Activated CD4-positive, alpha-beta memory T cell treated with anti-CD3 and anti-CD28 coated beads for 36 hours (primary cell): ENCODE measurements at places on chromosomes 7 and 10. TPM values are rescaled to one million over a fixed set of nuclear protein-coding genes. Genes with fewer than 3 reads are reported as not detected.

The COL26A1 gene
- total RNA-seq = not detected

DNA sequence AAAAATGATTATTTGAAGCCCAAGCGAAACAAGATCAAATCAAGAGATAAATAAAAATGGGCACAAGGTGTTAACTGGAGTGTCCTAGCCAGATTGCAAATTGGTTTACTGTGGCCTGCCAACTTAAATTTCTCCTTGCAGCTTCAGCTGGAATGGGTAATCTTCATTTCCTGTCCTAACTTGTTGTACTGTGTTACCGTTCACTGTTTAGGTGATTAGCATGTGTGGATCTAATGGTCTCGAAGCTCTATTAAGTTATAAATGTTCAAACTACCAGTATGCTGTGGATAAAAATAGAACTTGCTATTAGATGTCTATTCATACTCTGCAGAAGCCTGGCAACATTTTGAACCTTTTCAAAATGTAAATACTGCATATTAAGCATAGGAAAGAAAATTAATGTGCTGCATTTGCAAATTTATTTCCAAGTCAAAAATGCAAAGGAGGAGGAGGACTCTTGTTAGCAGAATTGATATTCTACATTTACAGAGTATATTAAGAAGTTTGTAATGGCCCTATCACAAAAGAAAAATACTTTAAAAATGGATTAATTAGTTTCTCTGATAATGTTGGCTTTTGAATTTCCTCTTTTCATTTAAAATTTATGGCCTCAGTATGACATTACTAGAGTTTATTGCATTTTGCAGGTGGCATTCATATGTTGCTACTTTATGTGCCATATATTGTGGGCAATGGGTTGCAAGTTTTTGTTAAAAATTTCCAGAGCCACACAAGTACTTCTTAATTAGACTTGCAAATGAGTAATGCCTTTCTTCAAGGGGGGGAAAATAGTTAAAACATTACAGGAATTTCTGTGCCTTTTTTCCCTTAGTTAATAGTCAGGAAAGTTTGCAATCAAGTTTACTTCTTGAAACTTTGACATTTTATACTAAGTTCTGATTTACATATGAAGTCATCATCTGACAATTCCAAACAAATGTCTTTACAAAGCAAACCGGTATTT, 92.1 kb downstream of the CABCOCO1 start:
- no peaks in the 10 kb centered on the region for H3K36me3 ChIP-seq
- H3K27me3 ChIP-seq = no peaks in the 10 kb centered on the region
- H3K27ac ChIP-seq = no peak overlapping the region
- H3K4me3 ChIP-seq = no peak overlapping the region
- no peak for DNase-seq
- H3K4me1 ChIP-seq = peaks cover 24% of the 10 kb centered on the region

DNA sequence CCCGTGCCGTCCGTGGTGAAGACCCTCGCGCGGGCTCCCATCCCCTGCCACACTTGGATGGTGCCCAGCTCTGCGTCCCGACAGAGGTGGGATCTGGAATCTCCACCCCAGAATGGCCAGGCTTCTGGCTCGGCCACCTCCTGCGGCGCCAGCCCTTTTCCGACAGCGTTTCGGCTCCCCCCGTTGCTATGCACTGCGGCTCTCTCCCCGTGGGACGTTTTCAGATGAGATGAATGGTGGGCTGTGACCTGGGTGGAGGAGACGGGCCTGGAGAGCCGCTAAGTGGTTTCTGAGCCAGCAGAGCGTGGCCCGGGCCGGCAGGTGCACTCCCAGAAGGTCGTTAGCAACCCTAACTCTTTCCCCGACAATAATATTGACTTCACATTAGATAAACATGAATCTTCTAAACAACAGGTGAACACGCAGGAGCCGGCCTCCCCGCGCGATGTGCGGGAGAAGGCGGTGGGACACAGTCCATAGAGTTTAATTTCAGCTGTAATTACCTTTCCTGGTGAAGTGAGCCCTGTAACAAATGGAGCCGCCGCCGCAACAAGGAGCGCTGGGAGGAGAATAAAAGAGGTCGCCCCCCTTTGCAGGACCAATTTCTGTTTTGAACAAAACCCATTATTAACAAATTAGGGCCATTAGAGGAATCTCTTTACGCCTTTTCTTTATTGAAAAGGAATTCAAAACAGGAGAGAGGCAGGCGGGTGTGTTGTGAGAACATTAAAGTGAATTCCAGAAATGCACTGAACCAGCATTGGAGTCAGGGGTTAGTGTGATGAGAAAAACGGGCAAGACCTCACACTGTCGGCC, 294.3 kb upstream of the PFKP start:
- no peak overlapping the region for H3K27ac ChIP-seq
- no peaks in the 10 kb centered on the region for H3K36me3 ChIP-seq
- no peak for DNase-seq
- peaks cover 7% of the 10 kb centered on the region for H3K27me3 ChIP-seq

DNA sequence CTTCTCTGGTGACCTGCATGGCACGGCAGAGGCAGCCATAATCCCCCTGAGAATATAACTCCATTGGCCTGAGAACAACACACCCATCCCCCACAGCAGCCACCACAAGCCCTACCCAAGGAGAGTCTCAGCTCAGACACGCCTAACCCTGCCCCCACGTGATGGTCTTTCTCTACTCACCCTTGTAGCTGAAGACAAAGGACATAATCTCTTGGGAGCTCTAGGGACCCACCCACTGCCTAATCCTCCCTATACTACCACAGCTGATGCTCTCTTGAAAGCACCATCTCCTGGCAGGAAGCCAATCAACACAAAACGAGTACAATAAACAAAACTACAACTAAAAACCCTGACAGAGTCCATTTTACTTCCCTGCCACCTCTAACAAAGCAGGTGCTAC, 30.7 kb upstream of the HPSE2 start:
- H3K4me1 ChIP-seq = no peaks in the 10 kb centered on the region
- H3K36me3 ChIP-seq = peaks cover 2% of the 10 kb centered on the region
- H3K27ac ChIP-seq = no peak overlapping the region
- no peak for DNase-seq
- no peak overlapping the region for H3K4me3 ChIP-seq
- H3K27me3 ChIP-seq = peaks cover 12% of the 10 kb centered on the region

GRCh38 chr7:100516135-100516812, 22.7 kb upstream of the AGFG2 start:
- H3K4me1 ChIP-seq = peaks cover 21% of the 10 kb centered on the region
- H3K27ac ChIP-seq = peak overlapping the region; percentile 21

The IFIT1B gene
- total RNA-seq = not detected

GRCh38 chr7:2719007-2719406, 31.0 kb downstream of the AMZ1 start:
- no peak overlapping the region for H3K4me3 ChIP-seq
- peaks cover 2% of the 10 kb centered on the region for H3K27me3 ChIP-seq
- no peaks in the 10 kb centered on the region for H3K36me3 ChIP-seq
- H3K27ac ChIP-seq = no peak overlapping the region
- peak; percentile 82 for DNase-seq

GRCh38 chr10:55519264-55519663, 718.2 kb upstream of the PCDH15 start:
- H3K4me1 ChIP-seq = no peaks in the 10 kb centered on the region
- H3K27ac ChIP-seq = no peak overlapping the region
- no peaks in the 10 kb centered on the region for H3K27me3 ChIP-seq
- no peak overlapping the region for H3K4me3 ChIP-seq
- no peaks in the 10 kb centered on the region for H3K36me3 ChIP-seq

- H3K27ac ChIP-seq = no peak overlapping the region
- peaks cover 5% of the 10 kb centered on the region for H3K27me3 ChIP-seq
- DNase-seq = no peak
- H3K4me3 ChIP-seq = no peak overlapping the region
- H3K36me3 ChIP-seq = no peaks in the 10 kb centered on the region
These were observed 173.9 kb upstream of the GRB10 start for GRCh38 chr7:50956522-50957155.

The BTBD16 gene
- total RNA-seq = not detected

The CFAP69 gene
- total RNA-seq = not detected

- no peaks in the 10 kb centered on the region for H3K27me3 ChIP-seq
- no peak overlapping the region for H3K4me3 ChIP-seq
- DNase-seq = no peak
- no peak overlapping the region for H3K27ac ChIP-seq
- H3K4me1 ChIP-seq = peaks cover 77% of the 10 kb centered on the region
These were observed 119.9 kb downstream of the CCNY start for GRCh38 chr10:35456153-35456720.

DNA sequence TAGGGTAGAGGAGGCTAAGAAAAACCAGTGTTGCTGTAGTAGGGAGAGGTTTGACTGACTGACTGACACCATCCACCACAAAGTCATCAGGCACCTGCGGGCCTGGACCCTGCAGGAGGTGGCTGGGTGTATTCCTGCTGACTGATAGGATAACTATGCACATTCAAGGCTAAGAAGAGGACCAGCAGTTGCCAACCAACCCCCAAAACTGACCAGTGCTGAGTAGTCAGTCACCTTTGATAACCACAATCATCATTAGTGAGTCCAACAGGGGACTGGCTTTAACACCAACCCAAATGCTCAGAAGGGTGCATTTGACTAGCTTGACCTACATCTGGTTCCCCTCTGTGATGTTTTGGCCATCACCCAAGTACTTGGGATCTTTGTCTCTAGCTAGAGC, 30.5 kb downstream of the PLXNA4 start:
- no peak overlapping the region for H3K4me3 ChIP-seq
- peaks cover 2% of the 10 kb centered on the region for H3K36me3 ChIP-seq
- no peak for DNase-seq
- H3K27ac ChIP-seq = no peak overlapping the region
- H3K4me1 ChIP-seq = peaks cover 3% of the 10 kb centered on the region

DNA sequence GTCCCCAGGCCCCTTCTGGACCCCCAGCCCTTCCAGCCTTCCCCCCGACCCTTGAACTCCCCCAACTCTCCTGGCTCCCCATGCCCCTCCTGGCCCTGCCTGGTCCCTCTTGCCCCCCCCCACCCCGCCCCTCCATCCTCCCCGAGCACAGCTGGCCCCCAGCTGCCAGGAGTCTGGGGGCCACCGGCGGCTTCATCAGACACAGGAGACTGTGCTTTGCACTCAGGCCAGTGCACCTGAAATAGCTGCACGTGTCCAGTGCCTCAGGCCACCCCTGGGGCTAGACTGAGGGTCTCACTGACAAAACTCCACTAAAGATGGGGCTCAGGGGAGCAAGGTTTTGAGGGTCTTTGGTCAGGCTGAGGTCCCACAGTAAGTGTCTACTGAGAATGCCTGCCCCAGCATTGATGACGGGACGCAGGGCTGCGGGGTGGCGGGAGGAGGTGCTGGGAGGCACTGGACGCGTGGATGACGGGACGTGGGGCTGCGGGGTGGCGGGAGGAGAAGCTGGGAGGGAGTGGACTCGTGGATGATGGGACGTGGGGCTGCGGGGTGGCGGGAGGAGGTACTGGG, 6.5 kb downstream of the FOXL3 start:
- H3K27ac ChIP-seq = no peak overlapping the region
- no peaks in the 10 kb centered on the region for H3K4me1 ChIP-seq
- H3K36me3 ChIP-seq = no peaks in the 10 kb centered on the region
- H3K4me3 ChIP-seq = no peak overlapping the region

The KEL gene
- 0.55 TPM for total RNA-seq

DNA sequence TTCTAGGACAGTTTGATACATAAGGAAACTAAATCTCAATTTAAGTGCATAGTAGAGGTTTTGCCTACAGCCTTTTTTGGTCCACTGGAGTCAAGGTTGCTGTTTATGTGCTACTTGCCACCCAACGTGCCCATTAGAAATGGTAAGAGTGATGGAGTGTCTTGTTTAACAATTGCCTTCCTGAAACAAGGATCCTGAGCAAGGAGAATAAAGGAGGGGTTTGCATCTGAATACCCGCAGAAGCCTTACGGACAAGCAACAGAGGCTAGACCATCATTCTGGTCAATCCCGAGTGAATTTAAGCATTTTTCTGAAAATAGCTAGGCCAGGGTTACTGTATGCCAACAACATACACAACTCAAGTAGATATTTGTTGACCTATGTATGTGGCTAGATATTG, 63.6 kb downstream of the MARCHF5 start:
- no peaks in the 10 kb centered on the region for H3K36me3 ChIP-seq
- H3K27me3 ChIP-seq = no peaks in the 10 kb centered on the region
- DNase-seq = no peak
- no peak overlapping the region for H3K4me3 ChIP-seq
- H3K27ac ChIP-seq = no peak overlapping the region

DNA sequence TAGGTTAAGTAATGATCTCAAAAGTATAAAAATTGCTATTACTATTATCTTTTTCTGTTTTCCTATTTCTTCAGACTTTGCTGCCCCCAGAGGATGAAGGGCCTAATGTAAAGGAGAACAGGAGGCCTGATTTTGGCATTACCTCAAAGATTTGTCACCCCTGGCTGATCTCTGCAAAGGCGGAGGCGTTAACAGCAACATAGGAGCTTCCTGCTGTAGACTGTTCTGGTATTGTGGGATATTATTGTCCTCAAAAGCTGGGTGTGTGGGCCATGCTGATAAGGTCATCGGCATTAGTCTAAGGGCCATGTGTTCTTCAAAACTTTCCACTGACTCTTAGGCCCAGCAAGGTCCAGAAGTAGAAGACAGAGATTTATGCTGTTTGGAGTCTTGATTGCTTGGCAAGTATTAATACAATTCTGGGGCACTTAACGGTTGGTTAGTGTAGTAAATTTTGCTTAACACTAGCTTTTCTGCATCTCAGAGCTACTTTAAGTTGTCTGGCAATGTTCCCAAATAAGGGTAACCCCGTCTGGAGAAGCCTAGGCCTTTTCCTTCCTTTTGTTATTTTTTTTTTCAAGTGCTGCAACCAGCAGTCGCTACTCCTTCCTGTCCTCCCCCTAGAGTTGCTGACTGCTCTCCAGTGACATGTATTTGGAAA, 14.0 kb upstream of the ENTPD1 start:
- H3K27ac ChIP-seq = no peak overlapping the region
- no peaks in the 10 kb centered on the region for H3K36me3 ChIP-seq
- no peak overlapping the region for H3K4me3 ChIP-seq
- H3K4me1 ChIP-seq = no peaks in the 10 kb centered on the region
- DNase-seq = no peak
- H3K27me3 ChIP-seq = peaks cover 6% of the 10 kb centered on the region

- no peaks in the 10 kb centered on the region for H3K36me3 ChIP-seq
- no peak for DNase-seq
- no peak overlapping the region for H3K27ac ChIP-seq
- H3K4me1 ChIP-seq = no peaks in the 10 kb centered on the region
These were observed 184.5 kb upstream of the PHF14 start for GRCh38 chr7:10789170-10789569.

DNA sequence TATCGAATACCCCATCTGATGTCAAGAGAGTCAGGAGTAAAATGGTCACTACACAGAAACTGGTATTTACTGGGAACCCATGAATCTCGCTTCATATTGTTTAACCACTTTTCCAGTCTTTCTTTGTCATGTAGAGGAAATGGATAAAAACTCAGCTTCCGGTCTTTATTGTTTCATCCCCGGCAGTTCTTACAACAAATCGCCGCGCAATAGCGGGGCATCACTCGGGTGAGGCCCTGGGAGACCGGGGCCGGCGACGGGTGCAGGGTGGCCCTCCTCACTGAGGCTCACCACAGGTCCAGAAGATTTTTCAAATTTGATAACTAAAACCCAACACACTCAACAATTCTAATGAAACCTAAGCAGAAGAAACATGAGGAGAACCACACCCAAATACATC, 35.6 kb upstream of the PTPRN2 start:
- H3K4me1 ChIP-seq = no peaks in the 10 kb centered on the region
- H3K27ac ChIP-seq = no peak overlapping the region
- DNase-seq = no peak
- no peak overlapping the region for H3K4me3 ChIP-seq
- no peaks in the 10 kb centered on the region for H3K27me3 ChIP-seq
